Panc1 (cell line): ENCODE measurements at places on chromosomes 1 and 21. TPM values are rescaled to one million over a fixed set of nuclear protein-coding genes. Genes with fewer than 3 reads are reported as not detected.

GRCh38 chr1:221693087-221693486 is 48.8 kb downstream of the DUSP10 start:
- DNase-seq = no peak

DNA sequence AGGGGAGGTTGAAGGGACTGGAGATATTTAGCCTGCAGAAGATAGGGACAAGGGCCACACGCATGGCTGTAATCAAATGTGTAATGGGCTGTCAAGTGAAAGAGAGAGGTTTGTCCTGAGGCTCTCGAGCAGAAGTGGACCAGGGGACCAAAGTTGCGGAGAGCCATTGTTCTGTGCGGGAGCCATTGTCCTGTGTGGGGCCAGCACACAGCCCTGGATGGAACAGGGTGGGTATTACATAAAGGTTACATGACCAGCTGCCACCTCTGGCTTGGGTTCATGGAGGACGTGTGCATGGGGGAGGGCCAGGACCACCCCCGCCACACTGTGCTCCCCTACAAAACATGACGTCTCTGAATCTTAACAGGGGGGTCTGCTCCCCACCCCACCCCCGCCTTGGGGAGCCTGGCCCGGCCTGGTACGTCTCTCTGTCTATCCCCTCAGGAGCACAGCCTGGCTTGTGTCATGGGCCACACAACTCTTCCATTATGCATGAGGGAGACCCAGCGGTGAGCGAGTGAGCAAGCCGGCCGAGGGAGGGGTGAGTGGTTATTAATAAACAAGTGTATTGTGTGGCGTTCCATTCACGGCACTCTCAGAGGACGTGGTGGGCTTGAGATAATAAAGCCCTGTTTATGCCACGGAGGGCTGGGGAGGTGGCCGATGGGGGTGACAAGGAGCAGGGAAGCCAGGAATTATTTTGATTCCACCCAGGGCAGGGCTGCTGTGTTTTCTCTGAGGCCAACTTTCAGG is at the start of gene NFASC:
NFASC (plus strand) TSS at position 703 of the 753 bp plus-strand sequence. CDS start 73,454 bp downstream, outside the sequence.
- DNase-seq = no peak

DNA sequence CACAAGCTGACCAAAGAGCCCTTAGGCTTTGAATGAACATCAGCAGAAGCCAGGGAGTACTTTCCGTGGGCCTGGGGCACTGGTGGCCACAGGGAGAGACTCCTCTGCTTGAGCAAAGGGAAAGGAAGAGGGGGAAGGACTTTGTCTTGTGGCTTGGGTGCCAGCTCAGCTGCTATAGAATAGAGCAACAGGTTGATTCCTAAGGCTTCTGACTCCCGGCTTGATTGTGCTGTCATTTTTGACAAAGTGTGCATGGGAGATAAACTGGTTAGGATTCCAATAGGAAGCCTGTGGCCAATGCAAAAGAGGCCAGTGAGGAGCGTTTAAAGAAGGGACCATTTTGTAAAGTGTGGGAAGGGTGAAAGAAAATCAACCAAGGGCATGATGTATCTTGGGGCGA is 11.9 kb upstream of the SMAP2 start:
- no peak for DNase-seq

PCSK9 gene
- 0.26 TPM for total RNA-seq

GCSAML gene
- total RNA-seq = not detected

DNA sequence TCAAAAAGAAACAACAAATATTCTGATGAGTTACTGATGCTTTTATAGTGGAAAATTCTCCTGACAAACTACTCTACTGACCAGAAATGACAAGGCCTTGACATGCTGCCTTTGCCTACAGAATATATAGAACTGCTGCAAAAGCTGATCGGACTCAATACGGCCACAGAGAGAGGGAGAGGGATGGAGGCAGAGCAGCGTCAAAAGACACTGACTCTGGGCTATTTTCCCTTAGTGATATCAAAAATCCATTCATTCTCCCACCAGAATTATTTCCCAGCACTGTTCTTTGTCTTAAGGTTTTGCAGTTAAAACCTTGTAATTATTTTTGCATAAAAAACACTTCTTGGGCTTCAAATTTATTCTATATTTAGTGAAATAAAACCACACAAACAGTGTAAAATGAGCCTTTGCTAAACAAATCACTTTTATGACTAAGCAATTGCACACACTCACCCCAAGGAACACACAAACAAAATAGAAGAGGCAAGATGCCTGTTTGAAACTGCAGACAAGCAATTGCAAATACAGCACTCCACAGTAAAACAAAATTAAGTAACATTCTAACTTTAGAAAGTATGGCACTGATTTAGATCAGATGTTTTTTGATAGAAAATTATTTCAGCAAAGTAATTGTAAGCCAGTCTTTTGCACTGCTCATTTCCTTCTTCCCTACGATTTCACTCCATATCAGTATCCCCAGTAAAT is 1036.4 kb downstream of the ADGRL2 start:
- DNase-seq = no peak

TMEM125 gene
- total RNA-seq = not detected

- DNase-seq = no peak
Measured at GRCh38 chr1:172657586-172657985, 1.3 kb upstream of the FASLG start.

- no peak for DNase-seq
Measured at GRCh38 chr1:40303790-40304189, 13.3 kb downstream of the COL9A2 start.

DNA sequence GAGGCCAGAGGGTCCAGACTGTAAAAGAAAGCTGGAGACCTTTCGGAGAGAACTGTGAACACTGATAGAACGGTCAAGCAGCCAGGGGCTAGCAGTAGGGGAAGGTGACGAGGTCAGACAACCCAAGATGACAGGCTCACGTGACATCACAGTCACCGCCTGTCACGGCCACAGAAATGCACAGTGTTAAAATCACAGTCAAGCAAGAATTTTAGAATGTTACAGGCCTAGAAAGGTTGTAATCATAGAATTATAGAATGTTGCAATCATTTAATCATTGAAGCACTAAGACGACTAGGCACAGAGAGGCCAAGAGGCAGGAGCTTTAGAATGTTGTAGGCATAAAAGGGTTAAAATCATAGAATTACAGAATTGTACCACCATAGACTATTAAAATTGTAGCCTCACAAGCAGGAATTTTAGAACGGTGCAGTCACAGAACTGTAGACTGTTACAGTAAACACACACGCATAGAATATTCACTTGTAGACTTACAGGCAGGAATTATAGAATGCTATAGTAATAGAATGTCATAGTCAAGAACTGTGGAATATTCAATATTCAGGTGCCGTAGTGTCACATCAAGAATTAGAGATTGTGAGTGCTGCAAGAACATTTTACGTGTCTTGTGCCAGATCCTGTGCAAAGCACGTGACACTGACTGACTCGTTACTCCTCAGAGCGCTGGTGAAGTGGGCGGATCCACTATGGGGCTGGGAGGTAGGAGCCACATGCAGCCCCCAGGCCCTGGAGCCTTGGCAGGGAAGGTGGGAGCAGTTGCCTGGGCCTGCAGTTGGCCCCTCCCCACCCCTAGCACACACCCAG is 118.1 kb downstream of the EPHB2 start:
- no peak for DNase-seq

GRCh38 chr1:196056966-196057365 is 551.3 kb downstream of the KCNT2 start:
- DNase-seq = no peak

DNA sequence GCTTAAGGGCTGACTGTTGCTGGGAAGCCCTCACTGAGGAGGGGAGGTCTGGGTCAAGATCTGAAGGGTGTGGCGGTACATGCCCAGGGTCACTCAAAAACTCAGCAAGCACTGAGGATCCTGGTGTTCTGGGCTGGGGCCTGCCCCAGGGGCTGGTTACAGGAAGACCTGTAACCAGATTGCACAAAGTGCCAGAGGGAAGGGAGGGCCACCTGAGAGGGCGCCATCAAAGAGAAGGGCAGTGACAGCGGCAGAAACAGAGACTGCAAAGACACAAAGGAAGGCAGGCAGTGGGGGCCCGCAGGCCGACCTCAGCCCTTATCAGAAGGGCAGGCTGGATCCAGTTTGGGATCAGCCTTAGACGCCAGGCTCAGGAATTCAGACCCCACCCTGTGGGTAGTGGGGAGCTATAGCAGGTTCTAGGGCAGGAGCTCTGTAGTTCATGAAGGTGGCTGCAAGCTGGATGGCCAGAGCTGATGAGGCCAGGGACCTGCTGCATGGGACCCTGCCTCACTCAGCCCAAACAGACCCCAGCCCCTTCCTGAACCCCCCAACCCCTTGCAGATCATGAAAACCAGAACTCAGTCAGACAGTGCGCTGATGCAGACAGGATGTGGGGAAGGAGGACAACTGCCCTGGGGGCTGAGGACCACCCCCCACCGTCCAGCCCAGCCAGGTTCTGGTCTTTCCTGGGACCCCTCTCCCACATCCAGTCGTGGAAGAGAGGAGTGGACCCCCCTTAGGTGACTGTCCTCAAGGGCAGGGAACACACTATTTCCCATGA is 3.9 kb downstream of the SH2D5 start:
- DNase-seq = no peak

GRCh38 chr21:44525391-44526095 is 14.5 kb downstream of the KRTAP10-1 start:
- no peak for DNase-seq

DNA sequence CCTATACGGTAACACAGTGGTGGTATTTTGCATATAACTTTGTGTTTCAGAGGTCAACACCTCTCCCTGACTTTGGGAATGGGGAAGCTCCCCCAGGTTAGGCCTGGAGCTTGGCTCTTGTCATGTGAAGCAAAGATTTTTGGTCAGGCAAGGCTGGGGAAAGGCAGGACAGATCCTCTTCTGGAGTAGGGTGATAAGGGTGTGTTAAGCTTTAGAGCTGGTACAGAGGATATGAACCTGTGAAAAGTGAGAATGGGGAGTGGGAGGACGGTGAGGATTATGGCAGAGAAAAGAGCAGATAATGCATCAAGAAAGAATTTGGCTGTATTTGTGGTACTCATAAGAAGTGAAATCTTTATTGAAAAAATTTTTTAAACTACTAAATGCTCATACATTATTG is 2.3 kb downstream of the RPF1 start:
- no peak for DNase-seq

DNA sequence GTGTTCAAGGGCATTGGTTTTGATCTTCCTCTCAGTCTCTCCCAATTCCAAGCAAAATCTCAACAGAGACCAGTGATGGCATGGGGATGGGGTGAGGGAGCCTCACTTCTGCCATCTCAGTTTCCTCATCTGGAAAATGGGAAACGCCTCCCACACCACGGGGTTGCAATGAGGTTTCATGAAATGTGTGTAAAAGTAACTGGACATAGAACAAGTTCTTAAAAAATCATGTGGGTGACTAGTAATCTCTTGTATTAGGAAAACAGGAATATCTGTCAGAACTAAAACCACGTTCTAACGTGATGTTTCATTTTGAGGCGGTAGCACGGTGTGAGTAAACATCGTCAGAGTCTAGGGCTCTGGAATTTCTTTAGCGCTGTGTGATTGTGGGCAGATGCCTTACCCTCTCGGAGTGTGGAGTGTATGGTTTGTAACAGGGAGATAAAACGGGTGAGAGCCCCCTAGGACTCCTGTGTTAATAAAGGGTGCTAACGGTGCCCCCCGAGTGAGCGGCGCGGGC is 55.5 kb upstream of the DNAJC6 start:
- no peak for DNase-seq

MTARC1 gene
- 0.74 TPM for total RNA-seq

GRCh38 chr1:162550925-162551324 is 10.6 kb upstream of the UAP1 start:
- DNase-seq = no peak

ATAD3C gene
- 10.6 TPM for total RNA-seq

DNA sequence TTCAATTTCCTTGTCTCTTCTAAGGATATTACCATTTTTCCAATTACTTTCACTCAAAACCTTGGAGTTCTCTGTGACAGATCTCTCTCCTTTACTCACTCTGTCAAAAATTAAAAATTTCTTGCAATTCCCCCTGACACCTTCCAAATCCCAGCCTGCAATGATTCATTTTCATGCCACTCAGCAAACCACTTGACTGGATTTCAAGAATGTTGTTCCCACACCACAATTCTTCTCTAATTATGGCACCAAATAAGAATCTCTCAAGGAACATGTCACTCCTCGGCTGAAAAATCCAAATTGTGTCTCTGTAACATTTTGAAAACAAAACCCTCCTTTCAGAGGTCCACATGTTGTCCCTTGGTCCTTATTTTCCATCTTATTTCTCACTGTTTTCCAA is 438.9 kb upstream of the ZP4 start:
- no peak for DNase-seq

DNA sequence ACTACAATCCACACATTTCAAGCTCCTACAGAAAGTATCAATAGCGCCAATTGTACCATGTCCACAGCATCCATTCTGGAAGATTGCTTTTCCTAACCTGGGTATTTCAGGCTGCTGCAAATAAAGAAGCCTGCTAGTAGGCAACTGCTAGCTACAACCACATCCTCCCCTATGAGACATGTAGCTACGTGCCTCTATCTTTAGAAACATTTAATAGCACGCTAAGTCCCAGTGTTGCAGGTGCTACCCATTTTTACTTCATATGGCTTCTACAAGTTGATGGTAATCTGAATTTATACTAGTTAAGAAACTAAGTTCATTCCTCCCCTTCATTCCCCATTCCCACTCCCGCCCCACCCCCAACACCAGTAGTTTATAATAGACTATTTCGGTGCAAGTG is 7.4 kb upstream of the AMPD1 start:
- DNase-seq = no peak

GRCh38 chr1:163035446-163036249 is 33.5 kb upstream of the RGS4 start:
- DNase-seq = no peak

GRCh38 chr1:66043186-66043585 is 250.5 kb downstream of the PDE4B start:
- DNase-seq = no peak

DNA sequence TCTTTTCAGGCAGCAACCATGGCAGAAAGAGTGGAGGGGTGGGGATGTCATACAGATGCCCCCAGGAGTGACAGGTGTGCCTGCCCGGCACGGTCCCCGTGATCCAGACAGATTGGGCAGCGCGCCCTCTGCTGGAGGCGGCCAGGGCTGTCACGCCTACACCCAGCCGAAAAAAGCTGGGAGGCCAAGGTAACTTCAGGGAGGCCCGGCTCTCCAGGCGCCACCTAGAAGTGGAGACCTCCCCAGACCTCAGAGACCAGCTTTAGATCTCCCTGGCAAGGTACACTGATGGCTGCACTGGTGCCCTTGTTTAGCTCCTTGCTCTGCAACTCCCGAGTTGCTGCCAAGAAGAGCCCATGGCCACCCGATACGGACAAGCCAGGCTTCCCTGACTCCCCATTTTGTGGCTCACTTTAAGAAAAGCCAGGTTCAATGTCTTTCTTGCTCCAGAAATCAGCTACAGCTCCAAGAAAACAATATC is 6.6 kb downstream of the GOLT1A start:
- peak; percentile 25 for DNase-seq

- DNase-seq = no peak
Measured at GRCh38 chr1:117622726-117623125, 16.9 kb downstream of the TENT5C start.

ST6GALNAC5 gene
- total RNA-seq = not detected
